HFFc6 (cell line): ENCODE measurements at places on chromosomes 4 and X. TPM values are rescaled to one million over a fixed set of nuclear protein-coding genes. Genes with fewer than 3 reads are reported as not detected.

DNA sequence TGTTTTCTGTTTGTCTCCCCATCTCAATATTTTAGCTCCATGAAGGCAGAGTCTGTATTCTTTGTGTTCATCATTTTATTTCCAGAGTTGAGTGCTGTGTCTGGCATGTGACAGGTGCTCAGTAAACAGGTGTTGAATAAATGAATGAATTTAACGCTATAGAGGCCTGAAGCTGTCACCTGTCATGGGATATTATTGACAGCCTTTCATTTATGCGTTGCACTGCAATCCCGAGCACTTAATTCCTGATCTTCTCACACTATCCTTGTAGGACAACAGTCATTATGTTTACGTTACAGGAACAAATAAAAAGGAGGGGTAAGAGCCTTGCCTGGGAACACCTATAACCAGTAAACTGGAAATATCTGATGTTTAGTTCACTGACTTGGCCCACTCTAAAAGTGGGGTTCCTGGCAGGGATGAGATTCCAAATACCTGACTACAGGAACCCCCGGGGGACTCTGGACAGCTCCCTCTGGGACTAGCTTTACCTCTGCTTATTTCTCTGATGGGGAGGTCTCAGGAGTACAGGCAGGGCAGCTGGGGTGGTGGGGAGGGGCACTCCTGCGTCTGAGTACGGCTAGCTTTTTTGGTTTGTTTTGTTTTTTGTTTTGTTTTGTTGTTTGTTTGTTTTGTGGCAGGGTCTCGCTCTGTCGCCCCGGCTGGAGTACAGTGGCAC, 36.6 kb downstream of the SEL1L3 start:
- no peak for DNase-seq
- H3K4me3 ChIP-seq = no peak overlapping the region
- no peaks in the 10 kb centered on the region for H3K4me1 ChIP-seq
- no peaks in the 10 kb centered on the region for H3K36me3 ChIP-seq
- H3K27ac ChIP-seq = no peak overlapping the region

GRCh38 chrX:153564047-153564606, 34.8 kb downstream of the CCNQ start:
- DNase-seq = no peak
- H3K36me3 ChIP-seq = no peaks in the 10 kb centered on the region
- H3K27me3 ChIP-seq = peaks cover 7% of the 10 kb centered on the region
- no peaks in the 10 kb centered on the region for H3K4me1 ChIP-seq
- no peak overlapping the region for H3K4me3 ChIP-seq

- no peaks in the 10 kb centered on the region; the same call in 1 of the 2 replicates for H3K27me3 ChIP-seq
- no peak overlapping the region for H3K27ac ChIP-seq
- peaks cover 19% of the 10 kb centered on the region for H3K36me3 ChIP-seq
- no peak overlapping the region for H3K4me3 ChIP-seq
Observed at GRCh38 chr4:3098346-3098745, 23.9 kb downstream of the HTT start.

- no peak overlapping the region for H3K27ac ChIP-seq
- H3K4me1 ChIP-seq = no peaks in the 10 kb centered on the region
- DNase-seq = no peak
- no peaks in the 10 kb centered on the region for H3K36me3 ChIP-seq
Observed at GRCh38 chr4:6184169-6184568, 16.2 kb downstream of the JAKMIP1 start.

DNA sequence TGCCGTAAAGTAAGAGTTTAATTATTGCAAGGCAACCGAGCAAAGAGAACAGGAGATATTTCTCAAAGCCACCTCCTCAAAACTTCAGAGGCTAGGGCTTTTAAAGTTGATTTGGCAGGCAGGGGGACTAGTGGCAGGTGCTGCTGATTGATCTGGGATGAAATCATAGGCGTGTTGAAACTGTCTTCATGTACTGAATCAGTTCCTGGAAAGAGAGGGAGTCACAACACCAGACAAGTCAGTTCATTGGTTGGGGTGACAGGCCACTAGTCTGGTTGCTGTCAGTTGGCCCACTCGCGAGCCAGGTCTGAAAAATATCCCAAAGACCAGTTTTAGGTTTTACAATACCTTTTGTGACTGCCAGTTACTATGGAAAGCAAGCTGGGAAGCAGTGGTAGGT, 10.8 kb upstream of the VCX3A start:
- no peaks in the 10 kb centered on the region for H3K4me1 ChIP-seq
- no peak for DNase-seq
- H3K36me3 ChIP-seq = no peaks in the 10 kb centered on the region
- no peak overlapping the region for H3K4me3 ChIP-seq

DNA sequence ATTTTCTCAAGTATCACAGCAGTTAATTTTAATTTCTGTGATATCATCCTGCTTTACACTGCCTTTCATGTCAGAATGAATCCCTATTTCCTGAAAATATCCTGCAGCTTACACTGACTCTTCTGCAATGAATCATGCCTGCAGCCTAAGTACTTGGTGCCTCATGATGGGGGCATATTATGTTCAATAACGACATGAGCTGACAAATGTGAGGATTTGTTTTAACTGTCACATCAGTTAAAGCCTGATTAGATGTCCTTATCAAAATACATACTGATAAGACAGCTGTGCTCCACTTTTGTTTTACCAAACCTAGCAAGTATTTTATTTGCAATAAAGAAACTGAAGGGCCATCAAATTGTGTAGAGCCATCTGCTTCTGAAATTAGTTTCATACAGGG, 359.9 kb upstream of the AGA start:
- no peaks in the 10 kb centered on the region for H3K36me3 ChIP-seq
- H3K27ac ChIP-seq = no peak overlapping the region
- no peak overlapping the region for H3K4me3 ChIP-seq
- no peaks in the 10 kb centered on the region for H3K4me1 ChIP-seq

Gene AFM
- not detected in 3 replicates for total RNA-seq

Gene CACNA1F
- not detected in 3 replicates for total RNA-seq

Gene SCML1
- total RNA-seq = 7.9 and 9.1 TPM in 2 replicates

Gene CDX4
- not detected in 2 replicates for total RNA-seq
